ENCODE measurements at places on chromosomes 16 and 17. TPM values are rescaled to one million over a fixed set of nuclear protein-coding genes. Genes with fewer than 3 reads are reported as not detected.

CSNK1D gene
- total RNA-seq, result 57.0 TPM

SLC25A19 gene
- total RNA-seq, result 7.8 TPM

HP gene
- total RNA-seq, result not detected

HOXB6 gene
- 1.3 TPM for total RNA-seq

HS3ST3A1 gene
- total RNA-seq, result 15.5 TPM

NUDT7 gene
- total RNA-seq, result 6.4 TPM

VAT1L gene
- 59.3 TPM for total RNA-seq

APPBP2 gene
- 42.8 TPM for total RNA-seq

CYB5B gene
- total RNA-seq, result 109 TPM

TNK1 gene
- total RNA-seq, result under 0.01 TPM

CCL1 gene
- not detected for total RNA-seq

DNA sequence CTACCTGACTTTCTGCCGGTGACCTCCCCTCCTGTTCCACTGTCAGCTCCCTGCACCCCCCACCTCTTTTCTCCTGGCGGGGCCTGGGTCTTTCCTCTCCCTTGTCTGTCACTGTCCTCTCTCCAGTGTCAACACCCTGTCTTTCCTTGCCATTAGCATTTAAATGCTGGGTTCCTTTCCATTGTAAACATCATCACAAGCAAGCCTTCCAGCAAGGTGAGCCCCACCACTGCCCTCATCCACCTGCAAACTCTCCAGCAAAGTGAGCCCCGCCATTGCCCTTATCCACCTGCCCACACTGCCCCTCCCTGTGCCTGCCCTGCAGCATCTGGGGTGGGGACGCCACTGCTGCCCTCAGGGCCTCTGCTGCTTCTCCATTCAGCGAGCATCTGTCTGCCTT lies 195.0 kb downstream of the ENGASE start:
- no peak for DNase-seq

GRCh38 chr16:50270510-50271147 lies 4.3 kb downstream of the ADCY7 start:
- DNase-seq, result no peak

DNA sequence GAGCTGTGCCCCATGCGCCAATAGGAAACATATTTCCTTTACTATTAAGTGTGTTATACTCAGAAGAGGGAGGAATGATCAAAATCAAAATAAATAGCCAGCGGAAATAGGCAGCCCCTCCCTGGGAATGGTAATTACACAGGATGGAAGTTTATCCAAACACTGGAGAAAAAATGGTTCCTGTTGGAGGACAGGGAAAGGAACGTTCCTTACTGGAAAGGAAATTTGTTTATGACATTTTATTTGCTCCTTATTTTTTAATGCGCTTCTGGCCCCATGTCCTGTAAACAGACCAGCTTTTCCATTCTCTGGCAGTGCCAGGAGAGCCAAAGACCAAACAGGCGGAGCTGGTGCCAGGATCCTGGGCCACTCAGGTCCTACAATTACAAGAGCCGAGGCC lies 273.7 kb downstream of the SOX9 start:
- no peak for DNase-seq

DNA sequence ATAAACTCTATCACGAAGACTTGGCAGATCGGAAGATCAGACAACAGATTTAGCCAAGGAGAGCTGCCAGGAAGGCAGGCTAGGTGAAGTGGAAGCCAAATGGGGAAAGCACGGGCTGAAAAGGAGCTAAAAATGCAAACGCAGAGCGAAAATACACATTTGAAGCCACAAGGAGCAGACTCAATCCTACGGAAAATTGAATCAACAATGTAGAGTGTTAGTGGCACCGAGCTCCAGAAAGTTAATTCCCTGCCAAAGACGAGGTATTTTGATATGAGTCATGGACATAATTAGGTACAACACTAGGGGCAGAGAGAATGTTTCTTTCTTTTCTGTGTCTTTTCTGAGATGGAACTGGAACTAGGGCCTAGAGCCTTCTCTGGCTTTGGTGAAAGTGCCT lies 20.7 kb downstream of the GSG1L start:
- no peak for DNase-seq

DNA sequence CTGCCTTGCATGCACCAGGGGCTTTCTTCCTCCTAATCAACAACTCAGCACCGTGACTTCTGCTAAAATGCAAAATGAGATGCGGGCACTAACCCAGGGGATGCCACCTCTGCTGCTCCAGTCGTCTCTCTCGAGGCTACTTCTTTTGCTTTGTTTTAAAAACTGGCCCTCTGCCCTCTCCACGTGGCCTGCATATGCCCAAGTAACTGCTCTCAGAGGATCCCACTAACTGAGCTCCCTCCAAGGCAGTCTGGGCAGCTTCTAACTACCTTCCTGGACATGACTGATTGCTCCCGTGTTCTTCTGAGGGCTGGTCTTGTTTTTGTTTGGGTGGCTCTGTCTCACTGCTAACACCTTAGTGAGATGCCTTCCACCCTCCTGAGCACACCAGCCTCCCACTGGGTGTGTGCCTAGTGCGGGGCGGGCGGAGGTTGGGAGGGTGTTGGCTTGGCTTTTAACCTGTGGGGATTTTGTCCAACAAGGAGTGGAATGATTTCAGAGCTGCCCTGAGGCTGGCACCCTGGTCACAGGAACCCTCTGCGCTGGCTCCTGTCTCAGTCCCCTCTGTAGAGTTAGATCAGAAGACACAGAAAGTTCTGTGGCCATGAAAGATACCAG lies 8.9 kb upstream of the LGALS9 start:
- no peak for DNase-seq

DNA sequence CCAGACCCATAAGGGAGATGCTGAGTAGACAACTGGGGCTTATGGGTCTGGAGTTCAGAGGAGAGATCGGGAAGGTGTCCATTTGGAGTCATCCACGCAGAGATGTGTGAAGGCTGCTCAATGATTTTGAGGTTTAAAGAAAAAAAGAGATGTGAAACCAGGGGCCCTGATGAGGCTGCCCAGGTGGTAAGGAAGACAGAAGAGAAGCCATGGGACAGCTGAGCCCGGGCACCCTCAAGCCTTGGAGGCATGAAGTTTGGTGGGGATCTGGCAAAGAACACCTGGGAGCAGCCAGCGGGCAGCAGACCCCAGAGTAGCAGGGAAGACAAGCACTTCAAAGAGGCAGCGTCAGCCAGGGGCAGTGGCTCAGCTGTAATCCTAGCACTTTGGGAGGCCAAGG lies 20.8 kb upstream of the MYO15B start:
- DNase-seq, result no peak

GRCh38 chr16:63720848-63721247 lies 1401.0 kb downstream of the CDH11 start:
- no peak for DNase-seq

DNA sequence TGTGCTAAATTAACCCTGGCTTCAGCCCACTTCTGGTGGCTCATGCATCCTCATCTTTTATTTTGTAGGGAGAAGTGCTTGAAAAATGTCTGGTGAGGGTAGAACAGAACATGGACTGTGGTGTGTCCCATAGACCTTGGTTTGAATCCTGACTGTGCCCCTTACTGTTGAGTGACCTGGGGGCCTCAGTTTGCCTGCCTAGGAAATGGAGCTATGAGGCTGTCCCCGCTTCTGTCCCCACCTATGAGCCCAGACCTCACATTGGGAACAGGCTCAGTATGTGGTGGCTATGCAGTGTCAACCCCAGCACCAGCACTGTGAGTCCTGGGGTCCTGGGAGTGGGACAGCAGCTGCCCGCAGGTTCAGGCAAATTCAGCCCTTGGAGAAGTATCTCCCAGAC lies 186.3 kb upstream of the GSE1 start:
- no peak for DNase-seq

DNA sequence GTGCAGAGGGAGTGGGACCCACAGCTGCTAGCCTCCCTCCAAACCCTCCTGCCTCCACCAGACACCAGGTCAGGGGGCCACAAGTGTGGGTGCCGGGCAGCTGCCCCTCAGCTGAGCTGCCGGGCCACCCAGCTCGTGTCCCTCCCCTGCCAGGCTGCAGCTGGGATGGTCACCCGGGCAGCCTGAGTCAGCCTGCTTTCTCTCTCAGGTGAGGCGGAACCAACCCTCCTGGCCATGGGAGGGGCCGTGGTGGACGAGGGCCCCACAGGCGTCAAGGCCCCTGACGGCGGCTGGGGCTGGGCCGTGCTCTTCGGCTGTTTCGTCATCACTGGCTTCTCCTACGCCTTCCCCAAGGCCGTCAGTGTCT lies 6.9 kb downstream of the SLC16A3 start:
- no peak for DNase-seq

DNA sequence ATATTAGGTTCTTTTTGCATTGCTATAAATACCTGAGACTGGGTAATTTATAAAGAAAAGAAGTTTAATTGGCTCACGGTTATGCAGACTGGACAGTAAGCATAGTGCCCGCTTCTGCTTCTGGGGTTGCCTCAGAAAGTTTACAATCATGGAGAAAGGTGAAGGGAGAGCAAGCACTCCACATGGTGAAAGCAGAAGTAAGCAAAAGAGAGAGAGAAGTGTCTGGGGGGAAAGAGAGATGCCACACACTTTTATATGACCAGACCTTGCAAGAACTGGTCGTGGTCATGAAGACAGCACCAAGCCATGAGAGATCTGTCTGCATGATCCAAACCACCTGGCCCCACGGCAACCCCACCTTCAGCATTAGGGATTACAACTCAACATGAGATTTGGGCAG lies 45.4 kb downstream of the KCNJ16 start:
- DNase-seq, result no peak

GRCh38 chr16:31333686-31334649 lies 21.0 kb upstream of the ITGAX start:
- peak; percentile 56 for DNase-seq

DNA sequence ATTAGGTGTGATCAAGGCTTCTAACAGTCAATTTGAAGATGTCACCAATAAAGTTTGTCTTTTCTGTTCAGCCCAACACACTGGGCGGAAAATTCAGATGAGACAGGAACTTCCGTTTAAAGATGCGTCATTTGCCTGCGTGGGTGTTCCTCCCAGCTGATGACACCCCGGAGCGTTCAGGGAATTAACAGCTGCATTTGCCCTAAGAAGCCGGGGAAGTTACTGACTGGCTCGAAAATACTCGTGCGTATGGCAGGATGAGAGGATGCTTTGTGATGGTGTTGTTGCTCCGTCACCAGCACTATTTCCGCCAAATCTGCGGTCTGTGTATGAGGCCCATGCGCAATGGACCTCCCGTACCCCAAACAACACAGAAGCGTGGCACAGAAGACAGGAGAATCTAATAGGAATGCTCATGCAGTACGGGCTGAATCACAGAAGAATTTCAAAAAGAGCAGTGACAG lies 11.9 kb upstream of the PVALEF start:
- peak; percentile 69 for DNase-seq

- DNase-seq, result peak; percentile 72
Observed at GRCh38 chr17:57902800-57903759, 52.1 kb downstream of the CUEDC1 start.

GRCh38 chr16:17970816-17971331 lies 365.7 kb downstream of the NPIPA8 start:
- DNase-seq, result no peak

GRCh38 chr17:4204710-4205173 lies 59.0 kb downstream of the ANKFY1 start:
- DNase-seq, result peak; percentile 57

DNA sequence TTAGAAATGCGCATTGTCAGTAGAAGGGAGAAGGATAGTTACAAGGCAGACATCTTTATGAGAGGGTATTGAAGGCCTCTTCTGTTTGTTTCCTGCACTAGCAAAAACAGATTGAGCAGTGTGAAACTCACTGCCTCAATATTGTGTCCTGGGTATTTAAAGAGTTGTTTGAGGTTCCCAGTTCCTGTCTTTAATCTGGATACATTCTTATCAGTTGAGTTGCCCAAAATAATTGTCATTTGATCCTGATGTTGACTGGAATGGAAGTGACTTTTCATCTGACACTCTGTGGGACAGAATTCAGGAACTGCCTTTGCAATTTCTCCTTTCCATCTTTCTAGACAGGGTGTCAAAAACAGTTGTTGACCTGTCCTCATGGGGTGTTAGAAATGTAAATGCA lies 1.7 kb downstream of the ATP6V0A1 start:
- DNase-seq, result peak; percentile 24

DNA sequence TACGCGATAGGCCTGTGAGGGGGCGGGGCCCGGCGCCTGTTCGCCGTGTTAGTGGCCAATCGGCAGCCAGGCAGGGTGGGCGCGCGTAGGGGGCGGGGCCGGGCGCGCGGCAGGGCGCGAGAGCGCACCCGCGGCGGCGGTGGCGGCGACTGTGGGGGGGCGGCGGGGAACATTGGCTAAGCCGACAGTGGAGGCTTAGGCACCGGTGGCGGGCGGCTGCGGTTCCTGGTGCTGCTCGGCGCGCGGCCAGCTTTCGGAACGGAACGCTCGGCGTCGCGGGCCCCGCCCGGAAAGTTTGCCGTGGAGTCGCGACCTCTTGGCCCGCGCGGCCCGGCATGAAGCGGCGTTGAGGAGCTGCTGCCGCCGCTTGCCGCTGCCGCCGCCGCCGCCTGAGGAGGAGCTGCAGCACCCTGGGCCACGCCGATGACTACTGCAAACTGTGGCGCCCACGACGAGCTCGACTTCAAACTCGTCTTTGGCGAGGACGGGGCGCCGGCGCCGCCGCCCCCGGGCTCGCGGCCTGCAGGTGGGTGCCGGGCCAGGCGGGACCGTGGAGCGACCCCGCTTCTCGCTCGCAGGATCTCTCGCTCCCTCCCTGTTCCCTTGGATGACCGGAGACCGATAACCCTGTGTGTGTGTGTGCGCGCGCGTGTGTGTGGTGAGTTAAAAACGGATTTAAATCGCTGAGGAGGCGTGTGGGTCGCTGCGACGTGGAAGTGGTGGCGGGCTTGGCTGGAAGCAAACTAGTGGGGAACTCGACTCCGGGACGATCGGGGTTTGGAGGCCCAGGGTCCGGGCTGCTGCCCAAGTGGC lies at the start of gene NFATC3:
Gene NFATC3, plus strand, starts transcription at position 112 of the 813 bp plus-strand sequence. Its CDS starts 312 bp downstream, at position 424.
- peak; percentile 97 for DNase-seq

GRCh38 chr16:340370-341091 lies 12.0 kb downstream of the AXIN1 start:
- no peak for DNase-seq

DNA sequence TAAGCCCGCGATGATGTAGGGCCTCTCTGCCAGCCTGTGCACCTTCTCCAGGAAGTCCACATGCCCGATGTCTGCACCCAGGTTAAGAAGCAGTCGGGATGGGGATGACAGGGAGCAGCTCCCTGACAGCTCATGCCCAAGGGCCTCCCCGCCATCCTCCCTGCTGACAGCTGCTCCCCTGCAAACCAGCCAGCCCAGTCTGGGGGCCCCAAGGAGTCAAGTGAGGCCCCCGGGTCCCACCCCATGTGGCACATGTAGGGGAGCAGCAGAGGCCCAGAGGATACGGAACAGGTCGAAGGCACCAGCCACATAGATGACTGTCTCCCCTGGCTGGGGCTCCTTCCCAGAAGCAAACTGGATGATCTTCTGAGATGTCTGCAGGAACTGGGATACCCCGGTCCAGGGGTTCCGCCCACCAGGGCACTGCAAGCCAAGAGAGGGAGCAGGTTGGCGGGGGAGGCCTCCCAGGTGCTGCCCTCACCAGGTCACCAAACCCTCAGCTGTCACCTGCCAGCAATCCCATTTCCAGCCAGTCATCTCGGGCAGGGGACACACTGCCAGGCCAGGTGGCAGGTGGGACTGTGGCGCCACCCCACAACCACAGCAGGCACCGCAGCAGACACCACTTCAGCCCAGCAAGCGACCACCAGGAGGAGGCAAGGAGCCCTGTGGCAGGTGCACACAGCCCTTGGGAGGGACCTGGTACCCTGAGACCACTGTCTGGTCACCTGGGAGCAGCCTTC lies 4.6 kb downstream of the PCYT2 start:
- no peak for DNase-seq

- peak; percentile 40 for DNase-seq
Observed at GRCh38 chr16:11329071-11329491, 16.2 kb upstream of the RMI2 start.

GRCh38 chr16:11632455-11632939 lies 35.8 kb upstream of the SNN start:
- peak; percentile 89 for DNase-seq
